ENCODE measurements at places on chromosomes 5 and 9.

GRCh38 chr5:158881091-158881880 is 218.4 kb downstream of the EBF1 start:
- no peak for DNase-seq

- no peak for DNase-seq
These were observed 64.2 kb downstream of the RFK start for GRCh38 chr9:76330034-76330433.

DNA sequence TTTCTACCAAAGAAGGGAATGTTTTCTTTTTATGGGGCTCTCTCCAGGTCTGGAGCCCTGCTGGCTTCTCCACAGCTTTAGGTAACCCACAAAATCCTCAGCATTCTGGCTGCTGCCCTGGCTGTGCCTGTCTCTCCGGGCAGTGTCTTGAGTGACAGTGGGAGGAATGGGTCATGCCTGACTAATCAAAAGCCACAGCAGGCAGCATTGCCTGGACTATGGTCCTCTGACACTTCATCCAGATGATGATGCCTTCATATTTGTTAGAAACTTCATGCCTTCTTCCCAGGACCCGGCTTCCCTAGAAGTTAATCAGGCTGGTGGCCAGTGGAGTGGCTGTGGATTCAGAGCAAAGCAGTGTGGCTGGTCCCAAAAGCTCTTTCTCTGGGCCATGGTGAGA is 32.2 kb upstream of the TGFBI start:
- no peak for DNase-seq

DNA sequence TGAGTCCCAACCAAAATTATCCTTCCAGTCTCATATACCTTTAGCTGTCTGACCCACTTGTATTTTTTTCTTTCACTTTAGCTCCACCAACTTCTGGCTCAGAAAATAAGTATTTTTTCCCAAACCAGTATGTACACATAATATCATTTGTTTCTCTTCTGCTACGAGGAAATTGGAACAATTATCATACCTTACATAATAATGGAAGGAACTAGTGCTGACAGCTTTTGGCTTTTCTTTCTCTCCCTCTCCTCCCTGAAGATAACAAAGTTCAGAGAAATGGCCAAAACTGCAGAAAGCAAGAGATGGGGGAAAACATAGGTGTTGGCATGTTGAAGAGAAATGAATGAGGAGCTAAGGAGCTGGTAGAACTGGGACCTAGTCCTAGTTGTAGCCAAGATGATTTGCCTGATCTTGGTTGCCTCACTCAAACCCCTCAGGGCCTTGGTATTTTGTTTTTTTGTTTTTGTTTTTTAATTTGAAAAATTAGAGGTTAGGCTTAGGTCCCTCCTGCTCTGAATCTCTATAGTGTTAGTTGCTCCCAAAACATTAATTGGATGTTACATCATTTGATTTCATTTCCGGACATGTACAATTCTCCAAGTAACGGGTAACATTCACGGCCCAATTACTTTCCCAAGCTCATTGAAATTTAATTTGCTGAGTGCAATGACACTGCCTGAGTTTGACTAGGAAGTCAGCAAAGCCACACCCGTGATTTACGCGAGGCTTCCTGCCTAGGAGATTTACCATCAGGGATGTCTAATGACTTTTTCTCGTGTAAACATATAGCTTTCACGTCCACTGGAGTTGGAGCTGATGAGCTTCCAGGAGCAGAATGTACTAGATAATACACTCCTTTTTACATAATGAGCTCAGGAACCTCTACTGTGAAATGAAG is 291.6 kb downstream of the TLE1 start:
- DNase-seq = no peak

DNA sequence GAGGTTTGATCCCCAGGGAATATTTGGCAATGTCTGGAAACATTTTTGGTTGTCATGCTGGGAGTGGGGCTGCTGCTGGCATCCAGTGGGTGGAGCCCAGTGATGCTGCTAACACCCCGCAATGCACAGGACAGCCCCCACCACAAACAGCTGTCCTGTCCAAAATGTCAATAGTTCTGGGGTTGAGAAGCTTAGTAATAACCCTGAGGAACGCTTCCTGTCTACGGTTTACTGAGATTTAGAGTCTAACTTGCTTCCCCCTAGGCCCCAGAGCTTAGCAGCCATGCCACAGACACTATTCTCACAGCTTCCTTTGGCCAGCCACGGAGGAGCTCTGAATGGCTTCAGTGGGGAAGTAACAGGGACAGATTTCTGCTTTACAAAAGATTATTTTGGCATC is 66.5 kb downstream of the MSX2 start:
- DNase-seq = no peak

DNA sequence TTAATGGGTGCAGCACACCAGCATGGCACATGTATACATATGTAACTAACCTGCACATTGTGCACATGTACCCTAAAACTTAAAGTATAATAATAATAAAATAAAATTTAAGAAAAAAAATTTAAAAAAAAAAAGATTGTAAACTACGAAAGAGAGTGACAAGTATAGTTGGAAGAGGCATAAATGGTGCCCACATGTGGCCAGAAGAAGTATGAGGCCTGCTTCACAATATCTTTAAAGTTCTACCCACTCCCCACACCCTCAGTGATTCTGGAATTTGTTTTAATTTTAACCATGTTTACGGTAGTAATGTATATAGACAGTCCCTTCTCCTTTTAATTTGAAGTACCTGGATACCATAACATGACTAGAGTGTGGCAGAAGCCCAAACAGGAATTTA is 172.7 kb downstream of the CHSY3 start:
- no peak for DNase-seq

- no peak for DNase-seq
These were observed 8.9 kb downstream of the IPO11 start for GRCh38 chr5:62421414-62421813.

GRCh38 chr9:95572381-95573151 is 55.8 kb upstream of the PTCH1 start:
- no peak for DNase-seq

- no peak for DNase-seq
These were observed 91.5 kb downstream of the SPRY4 start for GRCh38 chr5:142233083-142234032.

DNA sequence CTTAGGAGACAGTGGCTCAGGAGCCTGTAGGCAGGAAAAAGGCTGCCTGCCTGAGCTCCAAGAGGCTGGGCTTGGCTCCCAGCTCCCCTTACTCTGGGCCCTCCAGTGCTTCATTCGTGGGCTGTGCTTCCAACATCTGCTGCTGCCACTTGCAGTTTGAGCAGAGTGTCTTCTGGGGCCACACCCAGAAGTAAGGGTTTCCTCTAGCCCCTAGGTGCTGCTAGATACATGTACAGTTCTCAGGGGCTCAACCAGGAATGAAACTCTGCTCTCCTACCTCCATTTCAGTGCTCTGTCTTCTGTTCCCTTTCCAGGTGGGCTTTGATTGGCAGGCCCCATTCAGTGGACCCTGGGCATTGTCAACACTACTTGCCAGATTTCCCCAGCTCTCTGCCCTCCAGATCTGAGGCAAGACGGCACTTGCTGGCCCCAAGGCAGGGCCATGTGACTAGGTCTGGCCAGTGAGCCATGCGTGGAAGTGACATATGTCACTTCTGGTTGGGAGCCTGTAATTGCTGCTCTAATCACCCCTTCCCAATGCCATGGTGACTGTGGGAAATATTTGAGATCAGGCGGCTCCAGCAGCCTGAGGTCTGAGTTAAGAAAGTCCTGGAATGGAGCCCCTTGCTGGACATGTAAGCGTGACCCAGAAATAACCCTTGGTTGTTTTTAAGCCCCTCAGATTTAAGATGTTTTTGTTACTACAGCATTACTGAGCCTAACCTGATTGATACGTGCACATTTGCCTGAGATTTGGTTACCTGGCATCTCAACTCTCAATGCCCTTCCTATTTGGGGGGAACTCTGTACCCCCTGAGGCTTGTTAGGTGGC is 9.4 kb upstream of the BOD1 start:
- no peak for DNase-seq

DNA sequence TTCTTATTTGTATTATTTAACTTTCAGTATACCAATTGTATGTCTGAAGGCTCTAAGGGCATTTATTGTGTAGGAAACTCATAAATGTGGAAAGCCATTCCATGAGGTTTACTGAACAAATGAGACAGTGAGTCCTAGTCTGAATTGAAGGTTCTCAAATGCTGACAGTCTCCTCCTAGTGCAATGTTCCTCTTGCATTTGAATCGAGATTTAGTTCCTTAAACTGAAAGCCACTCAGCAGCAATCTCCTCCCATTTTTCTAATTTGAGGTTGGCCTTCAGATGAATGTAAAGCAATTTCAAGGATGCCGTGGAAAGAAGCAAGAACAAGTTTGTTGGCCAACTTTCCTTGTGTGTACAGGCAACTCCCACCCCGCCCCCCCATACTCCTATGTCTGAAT is 493.2 kb upstream of the KLF4 start:
- DNase-seq = no peak

DNA sequence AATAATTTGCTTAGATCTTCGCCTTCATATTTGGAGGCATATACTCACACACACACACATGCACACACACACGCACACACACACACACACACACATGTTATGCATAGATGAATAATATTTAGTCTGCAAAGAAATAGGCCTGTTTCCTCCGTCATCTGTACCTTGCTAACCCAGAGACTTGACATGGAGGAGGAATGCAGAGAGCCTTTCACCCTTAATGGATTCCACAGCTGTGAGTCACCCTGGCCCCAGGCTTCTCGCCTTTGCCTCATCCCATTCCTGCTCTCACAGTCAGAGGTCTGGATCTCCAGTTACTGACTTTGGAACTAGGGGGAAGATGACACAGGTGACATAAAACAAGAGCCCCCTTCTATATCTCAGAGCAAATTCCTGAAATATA is 29.7 kb downstream of the ZNF462 start:
- DNase-seq = no peak

GRCh38 chr5:140284013-140284412 is 18.9 kb downstream of the PFDN1 start:
- DNase-seq = no peak

Measured in activated T-helper 1 cell treated with Interleukin-2 at 50 U/mL for 16 hours (primary cell).